ENCODE measurements at places on chromosomes 16 and 17.

DNA sequence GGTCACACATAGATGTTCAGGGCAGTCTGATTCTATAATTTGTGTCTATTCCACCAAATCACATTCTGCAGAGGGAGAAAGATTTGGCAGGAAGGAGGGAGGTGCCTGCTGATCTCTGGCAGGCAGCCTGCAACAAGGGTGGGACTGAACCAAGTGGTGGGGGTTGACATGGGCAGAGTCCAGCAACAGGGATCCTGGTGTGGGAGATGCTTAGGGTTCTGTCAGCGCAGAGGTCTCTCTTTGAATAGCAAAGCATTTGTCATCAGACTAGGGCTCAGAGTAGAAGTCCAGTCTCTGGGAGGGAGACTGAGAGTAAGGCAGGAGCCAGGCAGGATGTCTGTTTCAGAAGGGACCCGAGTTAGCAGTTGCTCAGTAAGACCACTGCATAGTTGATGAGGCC lies 94.6 kb downstream of the UTP18 start:
- DNase-seq = no peak

DNA sequence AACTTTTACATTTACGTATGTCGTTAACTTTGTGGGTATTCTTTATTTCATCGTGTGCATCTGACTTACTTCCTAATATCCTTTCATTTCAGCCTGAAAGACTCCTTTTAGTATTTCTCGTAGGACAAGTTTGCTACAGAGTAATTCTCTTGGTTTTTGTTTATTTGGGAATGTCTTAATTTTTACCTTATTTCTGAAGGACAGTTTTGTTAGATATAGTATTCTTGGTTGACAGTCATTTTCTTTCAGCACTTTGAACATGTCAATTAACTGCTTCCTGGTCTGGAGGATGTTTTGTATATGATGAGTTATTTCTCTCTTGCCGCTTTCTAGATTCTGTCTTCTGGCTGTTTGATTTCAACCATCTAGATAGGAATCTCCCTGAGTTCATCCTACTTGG lies 109.2 kb upstream of the NACA2 start:
- DNase-seq = no peak

- DNase-seq = no peak
These were observed 26.8 kb upstream of the TMEM220 start for GRCh38 chr17:10756619-10757018.

DNA sequence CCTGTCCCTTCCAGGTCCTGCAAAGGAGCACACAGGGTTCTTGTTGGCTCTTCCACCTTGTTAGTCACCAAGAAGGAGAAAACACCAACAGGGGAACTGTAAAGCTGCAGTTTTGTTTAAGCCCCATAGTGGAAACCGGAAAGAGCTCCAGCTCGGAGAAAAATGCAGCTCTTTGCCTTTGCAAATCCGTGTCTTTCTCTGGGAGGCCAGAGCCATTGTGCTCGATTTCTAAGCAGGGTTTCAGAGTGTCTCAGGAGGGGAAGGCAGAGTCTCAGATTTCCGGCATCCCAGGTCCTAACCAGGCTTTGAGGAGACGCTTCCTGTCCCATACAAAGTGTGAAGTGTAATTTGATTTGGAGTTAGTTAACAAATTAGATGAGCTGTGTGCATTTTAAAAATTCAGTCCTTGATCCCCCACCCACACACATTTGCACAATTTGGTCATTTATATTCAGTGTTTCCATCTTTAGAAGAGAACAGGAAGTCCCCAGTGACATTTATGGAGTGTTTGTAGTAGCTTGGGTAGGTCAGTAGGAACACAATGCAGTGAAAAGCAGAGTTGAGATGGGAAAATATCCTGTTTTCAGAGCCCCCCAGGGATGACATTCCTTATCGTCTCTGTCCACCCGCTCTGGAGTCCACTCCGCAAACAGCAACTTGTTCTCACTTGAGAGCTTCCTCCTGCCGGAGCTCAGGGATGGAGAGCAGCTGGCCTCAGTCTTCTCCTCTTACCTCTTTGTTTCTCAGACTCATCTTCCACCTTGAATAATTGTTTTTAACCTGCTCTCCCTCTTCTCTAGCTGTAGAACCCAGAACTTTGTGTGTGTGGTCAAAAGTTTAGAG lies 331.9 kb downstream of the SEC14L1 start:
- DNase-seq = no peak

GRCh38 chr17:10648956-10649355 lies 8.2 kb downstream of the MYH3 start:
- no peak for DNase-seq

- DNase-seq = no peak
These were observed 2290.1 kb downstream of the TP53TG3F start for GRCh38 chr16:35749253-35750141.

DNA sequence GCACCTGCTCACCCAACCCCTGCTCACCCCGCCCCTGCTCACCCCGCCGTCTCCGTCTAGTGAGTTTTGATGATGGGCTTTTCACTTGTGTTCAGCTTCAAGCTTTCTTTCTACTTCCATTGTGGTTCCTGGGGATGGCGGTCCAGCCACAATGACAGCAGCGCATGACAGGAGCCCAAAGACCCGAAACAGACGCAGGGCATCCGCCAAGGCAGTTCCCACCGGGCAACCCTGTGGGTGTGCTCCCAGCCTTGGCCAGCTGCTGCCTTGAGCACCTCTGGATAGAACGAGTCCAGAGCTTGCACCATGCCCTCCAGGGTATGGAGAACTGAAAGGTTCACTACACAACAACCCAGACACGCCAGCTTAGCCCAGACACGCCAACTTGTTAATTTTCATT lies 92.9 kb upstream of the CHMP6 start:
- DNase-seq = no peak

- no peak for DNase-seq
These were observed 46.9 kb downstream of the ZNF423 start for GRCh38 chr16:49809062-49809461.

DNA sequence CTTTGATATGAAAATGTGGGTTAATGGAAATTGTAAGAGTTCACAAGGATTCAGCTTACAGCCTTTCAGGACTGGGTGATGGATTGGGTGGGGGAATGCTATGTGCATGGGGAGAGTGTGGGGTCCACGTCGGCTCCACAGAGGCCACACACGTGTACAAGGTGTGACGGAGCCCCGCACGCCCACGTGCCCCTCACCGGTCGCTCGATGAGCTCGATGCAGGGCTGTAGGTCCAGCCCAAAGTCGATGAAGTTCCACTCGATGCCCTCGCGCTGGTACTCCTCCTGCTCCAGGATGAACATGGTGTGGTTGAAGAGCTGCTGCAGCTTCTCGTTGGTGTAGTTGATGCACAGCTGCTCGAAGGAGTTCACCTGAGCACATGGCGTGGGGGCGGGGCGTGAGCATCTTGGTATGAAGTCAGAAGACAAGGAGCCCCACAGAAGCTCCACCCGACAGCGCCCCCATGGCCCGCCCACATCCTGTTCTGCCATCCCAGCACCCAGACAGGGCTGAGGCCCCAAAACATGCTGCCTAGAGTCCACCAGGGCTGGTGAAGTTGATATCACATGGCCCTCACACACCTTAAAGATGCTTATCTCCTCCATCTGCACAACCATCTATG lies 99.1 kb downstream of the MYH11 start:
- no peak for DNase-seq

- DNase-seq = no peak
These were observed 9.6 kb upstream of the PLEKHG4 start for GRCh38 chr16:67269766-67270165.

- no peak for DNase-seq
These were observed 17.0 kb upstream of the KRT20 start for GRCh38 chr17:40901981-40902474.

- DNase-seq = no peak
These were observed 45.6 kb downstream of the METRNL start for GRCh38 chr17:83124871-83125514.

DNA sequence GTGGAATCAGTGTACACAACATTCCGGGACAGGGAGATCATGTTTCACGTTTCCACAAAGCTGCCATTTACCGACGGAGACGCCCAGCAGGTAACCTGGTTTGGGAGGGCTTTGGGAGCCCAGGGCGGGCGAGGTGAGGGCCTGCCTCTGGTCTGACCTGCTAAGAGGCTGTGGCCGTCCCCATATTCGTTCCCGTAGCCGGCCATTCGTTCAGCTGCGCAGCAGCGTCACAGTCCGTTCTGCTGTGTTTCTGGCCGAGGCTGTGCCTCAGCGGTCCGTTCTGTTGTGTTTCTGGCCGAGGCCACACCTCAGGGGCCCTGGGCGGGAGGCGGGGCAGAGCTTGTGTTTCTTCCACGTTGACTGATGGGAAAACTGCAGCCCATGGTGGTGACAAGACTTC lies 68.0 kb downstream of the OR1D5 start:
- DNase-seq = no peak

- DNase-seq = no peak
These were observed 35.8 kb upstream of the LGALS9 start for GRCh38 chr17:27595208-27595607.

GRCh38 chr16:67430977-67431774 lies at the start of gene HSD11B2:
Gene HSD11B2, plus strand, starts transcription at chr16:67431121. Its CDS starts 128 bp downstream, at chr16:67431249.
- no peak for DNase-seq

DNA sequence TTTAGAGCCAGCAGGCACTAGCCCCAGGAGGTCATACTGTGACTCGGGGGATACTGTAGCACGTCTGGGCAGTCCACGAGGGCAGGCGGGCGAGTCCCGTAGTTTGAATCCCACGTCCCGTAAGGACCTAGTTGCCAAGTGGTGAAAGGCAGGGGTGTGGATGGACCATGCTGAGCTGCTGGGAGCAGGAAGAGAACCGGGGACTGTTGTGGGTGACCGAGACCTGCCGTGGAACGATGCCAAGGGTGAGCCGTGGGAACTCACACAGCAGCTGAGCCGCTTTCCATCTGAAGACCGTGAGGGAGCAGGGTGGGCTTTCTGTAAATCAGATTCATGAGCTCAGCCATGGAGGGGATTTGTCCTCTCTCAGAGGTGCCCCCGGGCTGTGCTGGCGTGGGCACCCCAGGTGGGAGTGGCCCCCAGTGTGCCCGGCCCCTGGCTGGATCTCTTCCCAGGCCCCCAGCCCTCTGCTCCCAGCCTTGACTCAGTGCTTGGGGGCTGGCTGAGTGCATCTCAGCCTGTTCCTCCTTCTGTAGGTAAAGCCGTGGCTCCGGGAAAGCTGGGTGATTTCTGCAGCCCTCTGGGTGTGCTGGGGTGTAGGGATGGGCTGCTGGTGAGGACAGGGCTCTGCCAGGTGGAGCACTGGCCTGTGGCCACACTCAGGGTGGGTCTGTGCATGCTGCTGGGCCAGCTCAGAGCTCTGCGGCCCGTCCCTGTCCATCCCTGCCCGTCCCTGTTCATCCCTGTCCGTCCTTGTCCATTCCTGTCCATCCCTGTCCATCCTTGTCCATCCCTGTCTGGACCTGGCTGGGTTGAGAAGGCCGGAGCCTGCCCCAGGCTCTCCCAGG lies 13.6 kb downstream of the ASPSCR1 start:
- DNase-seq = no peak

DNA sequence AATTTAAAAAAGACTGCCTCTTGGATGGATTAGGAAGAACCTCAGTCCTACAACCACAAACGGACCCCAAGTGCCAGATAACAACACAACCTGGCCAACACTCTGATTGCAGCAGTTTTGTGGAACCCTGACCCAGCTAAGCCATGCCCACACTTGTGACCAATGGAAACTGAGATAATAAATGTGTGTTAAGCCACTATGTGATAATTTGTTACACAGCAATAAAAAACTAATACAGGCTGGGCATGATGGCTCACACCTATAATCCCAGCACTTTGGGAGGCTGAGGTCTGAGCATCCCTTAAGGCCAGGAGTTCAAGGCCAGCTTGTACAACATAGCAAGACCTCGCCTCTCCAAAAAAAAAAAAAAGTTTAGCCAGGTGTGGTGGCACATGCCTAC lies 127.5 kb downstream of the BRIP1 start:
- no peak for DNase-seq

- no peak for DNase-seq
These were observed 67.4 kb downstream of the MYO18A start for GRCh38 chr17:29112771-29113295.

DNA sequence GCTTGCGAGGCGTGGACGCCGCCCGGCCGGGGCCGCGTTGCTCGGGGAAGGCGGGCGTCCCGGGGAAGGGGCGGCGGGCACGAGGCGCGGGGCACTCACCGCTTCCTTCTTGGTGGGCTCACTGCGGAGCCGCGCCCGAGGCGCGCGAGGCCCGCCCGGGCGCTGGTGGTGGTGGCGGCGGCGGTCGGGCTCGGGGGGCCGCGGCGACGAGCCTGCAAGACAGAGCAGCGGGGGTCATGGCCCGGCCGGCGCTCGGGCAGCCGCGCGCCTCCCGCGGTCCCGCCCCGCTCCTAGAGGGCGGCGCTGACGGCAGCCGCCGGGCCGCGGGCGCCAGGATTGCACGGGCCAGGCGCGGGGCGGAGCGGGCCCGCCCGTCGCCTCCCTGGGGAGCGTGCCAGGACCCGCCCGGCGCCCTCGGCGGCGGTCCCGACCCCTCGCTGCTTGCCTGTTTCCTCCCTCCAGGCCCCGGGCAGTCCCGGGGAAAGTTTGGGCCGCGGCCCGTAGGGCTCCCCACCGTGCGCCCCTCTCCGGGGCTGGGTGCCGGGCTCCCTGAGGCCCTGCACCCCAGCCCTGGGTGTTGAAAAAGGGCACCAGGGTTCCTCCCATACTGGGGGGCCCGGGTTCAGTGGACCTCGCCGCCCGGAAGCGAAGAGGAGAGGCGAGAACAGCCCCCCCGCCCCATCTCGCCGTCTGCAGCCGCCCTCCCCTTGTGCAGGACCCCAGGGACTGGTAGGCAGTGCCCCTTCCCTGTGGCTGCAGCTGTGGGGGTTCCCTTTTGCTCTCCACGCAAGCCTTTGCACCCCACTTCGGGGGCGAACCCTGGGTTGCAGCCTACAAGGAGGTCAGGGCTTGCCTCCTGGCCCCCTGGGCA lies at the start of gene C16orf74:
Gene C16orf74 (minus strand): TSS at position 270 of the 871 bp plus-strand sequence. CDS start 15,879 bp downstream, outside the sequence.
- no peak for DNase-seq

DNA sequence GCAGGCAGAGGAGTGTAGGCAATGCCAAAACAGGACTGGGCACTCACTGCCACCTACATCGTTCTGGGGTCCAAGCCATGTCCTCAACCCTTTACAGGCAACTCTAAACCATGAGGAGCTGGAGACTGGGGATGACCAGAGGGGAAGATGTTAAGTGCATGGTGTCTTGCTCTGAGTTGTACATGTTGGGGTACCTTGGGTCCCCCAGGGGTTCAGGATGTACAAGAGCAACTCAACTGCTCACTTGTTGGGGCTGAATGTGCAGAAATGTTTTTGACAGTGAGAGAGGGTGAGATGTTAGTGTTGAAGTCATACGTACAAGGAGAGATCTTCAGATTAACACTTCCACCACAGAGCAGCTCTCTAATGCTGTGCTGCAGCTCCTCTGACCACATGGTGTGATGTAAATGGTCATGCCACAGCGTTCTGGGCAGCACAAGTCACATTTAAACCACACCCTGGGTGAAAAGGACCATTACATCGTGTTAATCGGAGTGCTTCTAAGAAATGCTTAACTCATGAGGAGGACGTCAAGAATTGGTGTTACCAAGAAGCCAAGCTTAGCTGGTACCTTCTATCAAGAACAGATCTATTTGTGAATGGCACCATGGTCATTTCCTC lies 2.4 kb downstream of the CCL18 start:
- no peak for DNase-seq

GRCh38 chr17:6713130-6713917 lies at the start of gene SLC13A5:
Gene SLC13A5, minus strand, starts transcription at chr17:6713369. Its CDS starts 36 bp downstream, at chr17:6713333.
- DNase-seq = no peak

Measured in DMS 273 treated with DMSO at 0.1 percent for 48 hours (cell line).